ENCODE measurements at places on chromosomes 4 and X. TPM values are rescaled to one million over a fixed set of nuclear protein-coding genes. Genes with fewer than 3 reads are reported as not detected.
A peak's percentile ranks its signal among the peaks of the same experiment; 100 is the strongest.

HMGB2 gene
- polyA plus RNA-seq = 961 TPM

SLC9B2 gene
- 29.8 TPM for polyA plus RNA-seq

- no peak overlapping the region for H3K4me3 ChIP-seq
- no peaks in the 10 kb centered on the region for H3K27me3 ChIP-seq
- no peaks in the 10 kb centered on the region for H3K4me1 ChIP-seq
- no peak for DNase-seq
- peaks cover 49% of the 10 kb centered on the region for H3K36me3 ChIP-seq
- no peak overlapping the region for H3K27ac ChIP-seq
Measured at GRCh38 chr4:1943928-1944327, 64.8 kb downstream of the NELFA start.

DNA sequence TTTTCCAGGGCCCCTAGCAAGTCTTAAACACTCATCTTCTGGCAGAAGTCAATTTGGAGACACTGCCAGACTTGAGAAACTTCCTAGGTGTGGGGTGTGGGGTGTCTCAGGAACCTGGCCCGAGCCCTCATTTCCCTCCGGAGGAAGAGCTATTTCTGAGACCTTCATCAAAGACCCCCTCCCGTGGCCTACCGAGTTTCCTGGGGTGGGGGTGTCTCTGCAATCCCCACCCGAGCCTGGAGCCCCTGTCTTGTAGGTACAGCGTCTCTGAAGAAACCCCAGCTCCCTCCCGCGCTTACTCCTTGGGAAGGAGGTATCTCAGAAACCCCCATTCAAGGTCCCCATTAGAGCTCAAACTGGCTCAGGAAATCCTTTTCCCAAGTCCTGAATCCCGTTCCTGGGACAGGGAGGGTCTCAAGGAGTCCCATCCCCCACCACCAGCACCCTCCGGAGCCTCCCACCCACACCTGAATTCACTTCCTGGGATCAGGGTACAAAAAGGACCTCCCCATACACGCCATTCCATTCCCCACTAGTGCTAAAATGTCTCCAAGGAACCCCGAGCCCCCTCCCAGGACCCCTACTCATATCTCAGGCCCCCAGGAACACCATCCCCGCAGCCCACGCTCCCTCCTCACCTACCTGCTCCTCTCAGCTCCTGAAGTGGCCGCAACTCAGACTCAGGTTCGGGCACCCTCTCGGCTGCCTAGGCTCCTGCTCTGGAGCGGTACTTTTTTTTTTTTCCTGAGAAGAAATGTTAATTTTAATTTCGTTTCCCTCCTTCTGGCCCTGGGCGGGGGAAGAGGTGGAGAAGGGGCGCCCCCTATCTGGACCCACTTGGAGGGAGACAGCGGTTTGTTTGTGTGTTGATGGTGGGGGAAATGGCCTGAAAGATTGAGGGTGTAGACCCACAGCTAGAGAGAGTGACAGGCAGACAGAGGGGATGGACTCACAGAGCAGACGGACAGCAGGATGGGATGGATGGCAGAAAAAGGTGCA, 1.1 kb downstream of the SLC38A5 start:
- peaks cover 6% of the 10 kb centered on the region for H3K4me1 ChIP-seq
- H3K36me3 ChIP-seq = no peaks in the 10 kb centered on the region
- H3K27me3 ChIP-seq = no peaks in the 10 kb centered on the region
- no peak for DNase-seq

- no peaks in the 10 kb centered on the region for H3K36me3 ChIP-seq
- DNase-seq = no peak
- no peak overlapping the region for H3K4me3 ChIP-seq
Measured at GRCh38 chrX:138008281-138008680, 442.4 kb downstream of the ZIC3 start.

DNA sequence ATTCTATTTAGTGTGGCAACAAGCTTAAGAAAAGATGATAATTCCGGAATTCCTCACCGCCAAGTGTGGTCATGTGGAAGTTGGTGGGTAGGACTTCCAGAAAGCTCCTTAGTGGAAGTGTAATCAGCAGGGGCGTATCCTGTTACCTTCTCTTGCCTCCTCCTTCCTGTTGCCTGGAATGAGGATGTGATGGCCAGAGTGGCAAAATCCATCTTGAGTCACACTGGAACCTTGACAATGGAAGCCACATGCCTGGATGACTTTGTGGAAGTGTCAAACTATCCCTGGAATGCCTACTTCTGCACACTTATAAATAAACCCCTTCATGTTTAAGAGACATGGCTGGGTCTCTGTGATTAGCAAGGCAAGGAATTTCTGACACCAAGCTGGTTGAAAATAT, 191.0 kb downstream of the PRDM5 start:
- no peaks in the 10 kb centered on the region for H3K27me3 ChIP-seq
- no peak for DNase-seq
- H3K4me3 ChIP-seq = no peak overlapping the region
- H3K4me1 ChIP-seq = no peaks in the 10 kb centered on the region
- no peaks in the 10 kb centered on the region for H3K36me3 ChIP-seq

SPANXD gene
- not detected for polyA plus RNA-seq

DNA sequence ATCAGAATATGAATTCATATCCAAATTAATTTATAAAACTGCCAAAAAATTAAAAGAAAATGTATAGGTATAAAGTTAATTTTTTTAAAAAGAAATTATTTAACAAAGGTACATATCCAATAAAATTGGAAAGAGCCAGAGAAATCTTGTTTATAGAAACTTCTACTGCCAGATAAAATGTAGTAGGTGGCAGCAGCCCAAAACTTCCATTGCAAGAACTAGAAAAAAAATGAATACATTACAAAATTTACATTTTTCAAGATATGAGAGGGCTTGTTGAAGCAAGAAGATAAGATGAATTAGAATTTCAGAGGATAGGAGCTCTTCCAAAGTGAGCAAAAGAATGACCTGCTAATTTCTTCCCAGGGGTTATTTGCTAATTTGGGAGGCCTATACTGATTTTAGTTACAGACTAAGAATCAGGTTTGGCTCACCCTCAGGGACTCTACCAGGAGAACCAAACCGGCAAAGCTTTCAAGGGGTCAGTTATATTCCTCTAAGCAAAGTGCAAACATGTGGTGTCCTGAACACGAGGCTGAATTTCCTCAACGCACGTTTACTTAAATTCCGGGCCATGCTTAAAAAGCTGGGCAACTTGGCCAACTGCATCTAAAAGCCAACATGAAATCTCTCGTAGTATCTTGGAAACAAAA, 17.5 kb downstream of the ANKRD50 start:
- H3K4me1 ChIP-seq = no peaks in the 10 kb centered on the region
- DNase-seq = no peak
- no peak overlapping the region for H3K4me3 ChIP-seq
- H3K27ac ChIP-seq = no peak overlapping the region
- H3K27me3 ChIP-seq = no peaks in the 10 kb centered on the region

FAM241A gene
- 7.0 TPM for polyA plus RNA-seq

QRFPR gene
- polyA plus RNA-seq = not detected

RHOXF1 gene
- not detected for polyA plus RNA-seq

GRCh38 chr4:145186729-145187128, 6.3 kb upstream of the OTUD4 start:
- DNase-seq = no peak
- no peaks in the 10 kb centered on the region for H3K36me3 ChIP-seq
- H3K27me3 ChIP-seq = no peaks in the 10 kb centered on the region
- no peak overlapping the region for H3K27ac ChIP-seq
- H3K4me1 ChIP-seq = peaks cover 35% of the 10 kb centered on the region

GATA1 gene
- not detected for polyA plus RNA-seq

DNA sequence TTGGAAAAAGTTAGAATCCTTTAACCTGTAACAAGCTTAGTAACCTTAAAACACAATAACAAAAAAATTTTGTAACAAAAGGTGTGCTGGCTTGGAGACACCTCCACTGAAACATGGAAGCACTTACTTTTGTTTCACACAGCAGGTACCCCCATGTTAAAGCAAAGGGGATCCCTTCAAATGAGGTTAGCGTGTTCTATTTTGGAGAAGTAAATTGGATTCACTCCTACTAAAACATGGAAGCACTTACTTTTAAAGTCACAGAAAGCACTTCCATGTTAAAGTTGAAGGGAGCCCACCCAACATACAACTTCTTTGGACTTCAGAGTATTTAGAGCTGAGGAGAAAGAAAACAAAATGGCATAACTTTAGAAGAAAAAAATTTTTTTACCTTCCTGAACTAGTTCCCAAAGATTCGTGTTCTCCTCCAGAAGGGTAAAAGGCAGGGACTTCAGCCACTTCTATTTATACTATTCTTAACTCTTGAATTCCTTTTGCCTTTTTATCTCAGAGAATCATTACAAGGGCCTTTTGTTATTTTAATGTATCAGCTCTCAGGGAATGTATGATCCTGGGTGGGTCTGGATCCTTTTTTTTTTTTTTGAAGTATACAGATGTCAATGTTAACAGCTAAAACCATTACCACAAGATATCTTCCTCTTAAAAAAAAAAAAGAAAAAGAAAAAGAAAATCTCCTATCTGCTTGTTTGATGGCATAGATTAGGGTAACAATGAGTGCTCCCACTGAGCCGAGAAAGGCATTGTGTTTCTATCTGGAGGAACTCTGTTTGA, 11.5 kb downstream of the LARP7 start:
- no peak for DNase-seq
- peaks cover 19% of the 10 kb centered on the region for H3K36me3 ChIP-seq
- H3K27ac ChIP-seq = no peak overlapping the region
- H3K27me3 ChIP-seq = no peaks in the 10 kb centered on the region
- H3K4me1 ChIP-seq = peaks cover 1% of the 10 kb centered on the region

DNA sequence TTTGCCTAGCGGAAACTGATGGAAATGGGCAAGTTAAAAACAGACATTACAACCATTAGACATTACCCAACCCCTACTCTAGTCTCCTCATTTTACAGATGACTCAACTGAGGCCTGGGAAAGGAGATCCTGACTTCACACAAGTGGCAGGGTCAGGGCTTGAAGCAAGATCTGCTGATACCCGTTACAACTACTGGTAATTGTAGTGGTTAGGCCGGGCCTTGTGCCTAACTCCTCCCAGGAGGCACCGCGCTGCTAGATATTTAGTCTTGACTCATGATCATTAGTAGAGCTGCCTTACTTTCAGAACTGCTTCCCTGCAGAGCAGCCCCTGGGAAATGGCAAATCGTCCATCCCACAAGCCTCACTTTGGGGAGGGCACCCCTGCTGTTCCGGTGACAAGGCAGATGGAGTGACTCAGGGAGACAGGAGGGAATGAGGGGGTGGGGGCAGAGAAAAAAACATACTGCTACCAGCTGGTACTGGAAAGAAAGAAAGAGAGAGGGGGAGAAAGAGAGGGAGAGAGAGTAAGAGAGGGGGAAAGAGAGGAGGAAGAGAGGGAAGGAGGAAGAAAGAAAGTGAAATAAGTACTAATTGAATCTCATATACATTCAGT, 12.2 kb downstream of the ARHGEF6 start:
- no peaks in the 10 kb centered on the region for H3K27me3 ChIP-seq
- peak overlapping the region; percentile 22 for H3K27ac ChIP-seq
- peak overlapping the region; percentile 68 for H3K4me3 ChIP-seq
- DNase-seq = no peak

- H3K4me1 ChIP-seq = no peaks in the 10 kb centered on the region
- peak within 1 kb of the TSS; percentile 84 for H3K27ac ChIP-seq
- DNase-seq = peak; percentile 78
- H3K27me3 ChIP-seq = no peaks in the 10 kb centered on the region
- H3K36me3 ChIP-seq = no peaks in the 10 kb centered on the region
- peak within 1 kb of the TSS; percentile 98 for H3K4me3 ChIP-seq
Measured at GRCh38 chr4:75514131-75514948, at the start of the genes RCHY1 and THAP6. RCHY1 (minus strand) TSS chr4:75514403; CDS start chr4:75514286, 117 bp downstream. THAP6 (plus strand) TSS chr4:75514473; CDS start chr4:75515453, 980 bp downstream.

AWAT2 gene
- not detected for polyA plus RNA-seq

DNA sequence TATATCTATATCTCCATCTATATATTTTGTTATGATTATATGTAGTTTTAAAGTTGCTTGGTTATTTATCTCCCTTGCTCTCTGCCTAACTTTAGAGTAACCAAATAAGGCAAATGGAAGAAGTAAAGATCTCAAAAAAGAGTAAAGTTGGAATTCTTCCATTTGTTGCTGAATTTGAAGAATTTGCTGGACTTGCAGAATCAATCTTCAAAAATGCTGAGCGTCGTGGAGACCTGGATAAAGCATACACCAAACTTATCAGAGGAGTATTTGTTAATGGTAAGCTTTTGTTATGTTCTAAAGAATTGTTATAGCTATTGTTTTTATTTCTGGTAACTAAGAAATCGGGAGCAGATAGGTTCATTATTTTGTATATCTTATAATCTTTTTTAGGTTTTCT, 43.2 kb downstream of the EXOC1 start:
- no peak for DNase-seq
- H3K4me3 ChIP-seq = no peak overlapping the region
- H3K27me3 ChIP-seq = no peaks in the 10 kb centered on the region
- H3K36me3 ChIP-seq = peaks cover 9% of the 10 kb centered on the region
- no peak overlapping the region for H3K27ac ChIP-seq

- H3K4me1 ChIP-seq = no peaks in the 10 kb centered on the region
- no peak for DNase-seq
- H3K27ac ChIP-seq = no peak overlapping the region
- no peaks in the 10 kb centered on the region for H3K27me3 ChIP-seq
Measured at GRCh38 chr4:98685225-98686042, 27.0 kb upstream of the TSPAN5 start.

CSN2 gene
- polyA plus RNA-seq = not detected

GRCh38 chr4:14644580-14645282, 357.6 kb upstream of the CPEB2 start:
- H3K4me3 ChIP-seq = no peak overlapping the region
- no peaks in the 10 kb centered on the region for H3K27me3 ChIP-seq
- no peak for DNase-seq
- H3K27ac ChIP-seq = no peak overlapping the region
- H3K36me3 ChIP-seq = no peaks in the 10 kb centered on the region
- H3K4me1 ChIP-seq = no peaks in the 10 kb centered on the region

FMR1 gene
- 10.2 TPM for polyA plus RNA-seq

DNA sequence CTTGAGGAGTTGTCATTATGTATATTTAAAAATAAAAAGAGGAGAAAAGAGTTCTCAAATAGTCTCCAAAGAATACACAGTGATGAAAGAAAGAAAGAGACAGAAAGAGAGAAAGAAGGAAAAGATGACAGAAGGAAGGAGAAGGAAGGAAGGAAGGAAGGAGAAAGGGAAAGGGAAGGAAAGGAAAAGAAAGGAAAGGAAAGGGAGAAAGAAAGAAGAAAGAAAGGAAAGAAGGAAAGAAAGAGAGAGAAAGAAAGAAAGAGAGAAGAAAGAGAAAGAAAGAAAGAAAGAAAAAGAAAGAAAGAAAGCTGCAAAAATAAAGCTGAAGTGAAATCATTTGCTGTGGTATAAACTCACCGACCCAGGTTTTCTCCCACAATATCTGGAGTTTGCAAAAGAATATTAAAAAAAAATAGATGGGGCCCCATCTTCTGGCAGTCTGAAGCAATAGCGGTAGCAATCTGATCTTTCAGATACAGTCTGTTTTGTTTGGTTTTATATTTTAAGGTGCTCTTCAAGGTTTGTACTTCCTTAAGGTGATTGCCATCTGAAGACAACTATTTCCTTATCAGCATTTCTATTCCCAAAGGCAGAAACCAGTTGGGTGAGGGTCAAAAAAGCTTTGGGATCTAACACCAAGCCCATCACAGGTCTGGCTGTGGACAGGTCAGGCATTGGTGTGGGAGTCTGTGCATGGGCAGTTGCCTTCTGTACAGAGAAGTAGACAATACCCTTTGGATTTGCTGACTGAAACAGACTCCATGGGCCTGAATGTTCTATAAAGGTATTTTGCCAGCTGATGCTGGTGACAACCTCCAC, 160.4 kb downstream of the CPEB2 start:
- H3K4me1 ChIP-seq = no peaks in the 10 kb centered on the region
- H3K27me3 ChIP-seq = no peaks in the 10 kb centered on the region
- H3K27ac ChIP-seq = no peak overlapping the region
